ENCODE measurements at places on chromosomes 1 and 21. TPM values are rescaled to one million over a fixed set of nuclear protein-coding genes. Genes with fewer than 3 reads are reported as not detected.

- no peak for DNase-seq
Measured at GRCh38 chr1:153586347-153586746, 20.7 kb upstream of the S100A2 start.

DNA sequence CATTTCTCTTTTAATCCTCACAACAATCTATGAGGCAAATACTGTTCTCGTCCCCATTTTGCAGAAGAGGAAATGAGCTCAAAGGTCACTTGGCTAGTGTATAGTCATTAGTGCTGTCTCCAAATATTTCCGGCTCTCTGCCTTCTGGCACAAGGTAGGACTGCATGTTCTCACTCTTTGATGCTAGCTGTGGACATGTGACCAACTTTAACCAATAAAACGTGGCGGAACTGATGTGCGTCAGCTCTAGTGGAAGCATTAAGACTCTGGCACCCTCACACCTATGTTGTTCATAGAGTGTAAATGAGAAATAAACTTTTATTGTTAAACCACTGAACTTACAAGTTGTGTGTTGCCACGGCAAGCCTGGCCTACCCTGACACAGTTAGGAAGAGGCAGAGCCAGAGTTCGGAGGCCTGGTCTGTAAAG lies 5.0 kb upstream of the KIF21B start:
- DNase-seq: no peak

DNA sequence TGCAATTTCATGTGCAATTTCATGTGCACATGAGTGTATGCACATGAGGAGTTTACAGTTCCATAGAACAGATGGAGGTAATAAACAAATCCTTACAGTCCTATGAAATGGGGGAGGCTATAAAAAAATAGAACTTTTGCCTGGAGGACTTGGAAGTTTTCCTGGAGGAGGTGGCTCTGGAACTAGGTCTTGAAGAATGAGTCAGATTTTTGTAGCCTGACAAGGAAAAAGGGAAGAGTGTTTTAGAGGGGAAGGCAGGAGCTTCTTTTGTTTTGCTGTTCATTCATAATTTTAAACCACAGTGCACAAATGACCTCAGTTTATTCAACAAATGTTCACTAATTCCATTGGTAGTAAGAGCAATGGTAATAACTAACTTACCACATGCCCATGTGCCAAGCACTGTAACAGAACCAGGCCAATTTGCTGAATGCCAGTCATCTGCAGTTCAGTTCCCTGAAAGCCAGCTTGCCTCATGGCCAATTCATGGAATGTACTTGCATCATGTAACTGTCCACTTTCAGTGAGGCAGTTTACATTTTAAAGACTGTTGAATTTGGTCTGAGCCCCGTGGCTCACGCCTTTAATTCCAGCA lies 2.7 kb downstream of the DIO1 start:
- no peak for DNase-seq

- DNase-seq: no peak
Measured at GRCh38 chr1:45172005-45172404, 34.4 kb downstream of the ZSWIM5 start.

GRCh38 chr1:92854101-92854785 lies 22.4 kb downstream of the RPL5 start:
- no peak for DNase-seq

DNA sequence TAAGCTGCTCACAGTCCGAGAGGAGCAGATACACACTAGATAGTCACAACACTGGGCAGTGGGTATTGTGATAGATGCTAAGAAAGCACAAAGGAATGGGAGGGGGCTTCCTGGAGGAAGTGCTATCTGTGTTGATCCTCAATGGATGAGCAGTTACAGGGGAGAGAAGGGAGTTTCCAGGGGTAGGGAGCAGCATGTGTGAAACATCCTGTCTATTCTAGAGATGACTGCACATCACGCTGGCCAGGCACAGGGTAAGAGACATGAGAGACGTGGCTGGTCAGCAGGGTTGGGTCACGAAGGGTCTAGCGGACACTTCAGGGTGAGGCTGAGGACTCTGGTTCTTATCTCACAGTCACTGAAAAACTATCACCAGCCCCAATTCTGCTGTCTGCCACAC lies 235.2 kb downstream of the TRABD2B start:
- no peak for DNase-seq

DNA sequence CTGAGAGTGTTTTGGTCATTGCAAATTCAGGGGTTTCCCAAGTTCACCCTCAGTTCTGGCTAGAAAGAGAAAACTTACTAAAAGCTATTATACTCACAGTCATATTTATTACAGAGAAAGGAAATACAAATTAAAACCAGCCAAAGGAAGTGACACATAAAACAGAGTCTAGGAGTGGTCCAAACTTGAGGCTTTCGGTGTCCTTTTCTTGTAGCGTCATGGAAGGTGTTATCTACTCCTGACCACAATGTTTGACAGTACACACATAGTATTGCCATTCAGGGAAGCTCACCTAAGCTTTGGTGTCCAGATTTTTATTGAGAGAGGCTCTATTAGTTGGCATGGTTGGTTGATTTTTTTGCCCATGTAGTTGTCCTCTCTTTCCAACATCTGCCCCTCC lies 59.0 kb downstream of the SLC35A3 start:
- DNase-seq: no peak

GRCh38 chr1:97538113-97538512 lies 382.7 kb downstream of the DPYD start:
- no peak for DNase-seq

DNA sequence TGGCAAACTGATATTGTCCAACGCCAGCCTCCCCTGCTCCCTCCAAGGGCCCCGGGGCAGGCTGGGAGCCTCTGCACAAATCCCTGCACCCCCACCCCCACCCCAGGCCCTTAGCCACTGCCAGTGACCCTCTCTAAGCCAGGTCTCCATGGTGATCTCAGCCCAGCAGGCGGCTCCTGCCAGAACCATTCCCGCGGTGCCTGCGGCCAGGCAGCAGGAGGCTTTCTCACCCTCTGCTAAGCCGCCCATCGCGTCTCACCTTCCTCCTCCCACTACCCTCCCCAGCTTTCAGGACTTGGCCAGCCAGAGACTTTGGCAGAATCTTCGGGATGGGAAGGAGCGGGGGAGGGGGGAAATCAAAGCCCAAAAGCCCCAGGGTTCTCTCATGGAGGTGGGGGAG lies 46.8 kb upstream of the WASF2 start:
- no peak for DNase-seq

DNA sequence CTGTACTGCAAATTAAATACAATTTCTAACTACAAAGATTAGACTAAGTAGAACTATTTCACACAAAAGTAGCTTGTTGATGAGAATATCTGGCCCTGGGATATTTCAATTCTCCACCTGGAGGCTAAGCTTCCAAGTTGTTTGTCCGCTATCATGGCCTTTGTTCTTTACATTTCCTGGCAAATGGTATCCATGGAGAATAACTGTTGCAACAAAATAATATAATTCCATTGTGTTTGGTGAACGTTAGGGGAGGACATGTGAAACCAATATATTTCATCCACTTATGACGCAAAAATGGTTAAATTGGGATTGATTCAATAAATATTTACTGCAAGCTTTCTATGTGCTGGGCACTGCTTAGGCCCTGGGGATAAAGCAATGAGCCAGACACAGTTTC lies 565.4 kb downstream of the PTPRC start:
- no peak for DNase-seq

DNA sequence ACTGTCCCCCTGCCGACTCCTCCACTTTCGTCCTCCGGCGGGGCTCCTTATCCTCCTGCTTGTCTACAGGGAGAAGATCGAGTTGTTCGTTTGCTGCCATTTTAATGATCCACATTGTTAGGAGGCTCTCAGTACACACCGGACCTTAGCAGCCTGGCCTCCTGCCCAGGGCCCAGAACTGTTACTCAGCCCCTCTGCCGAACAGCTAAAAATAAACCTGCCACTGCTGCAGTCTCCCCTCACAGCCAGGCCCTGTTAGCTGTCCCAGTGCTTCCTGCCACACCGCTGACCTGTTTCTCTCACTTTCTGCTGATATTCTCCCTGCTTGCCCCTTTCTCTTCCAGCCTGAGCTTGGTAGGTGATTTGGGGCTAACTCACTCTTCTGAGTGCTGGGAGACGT lies 8.3 kb downstream of the MAPKAPK2 start:
- no peak for DNase-seq

- DNase-seq: no peak
Measured at GRCh38 chr1:26854906-26855305, 8.0 kb upstream of the SFN start.

GRCh38 chr1:244076740-244077139 lies 25.7 kb downstream of the ZBTB18 start:
- DNase-seq: no peak

GRCh38 chr1:208820580-208821212 lies 576.5 kb upstream of the PLXNA2 start:
- DNase-seq: no peak

DNA sequence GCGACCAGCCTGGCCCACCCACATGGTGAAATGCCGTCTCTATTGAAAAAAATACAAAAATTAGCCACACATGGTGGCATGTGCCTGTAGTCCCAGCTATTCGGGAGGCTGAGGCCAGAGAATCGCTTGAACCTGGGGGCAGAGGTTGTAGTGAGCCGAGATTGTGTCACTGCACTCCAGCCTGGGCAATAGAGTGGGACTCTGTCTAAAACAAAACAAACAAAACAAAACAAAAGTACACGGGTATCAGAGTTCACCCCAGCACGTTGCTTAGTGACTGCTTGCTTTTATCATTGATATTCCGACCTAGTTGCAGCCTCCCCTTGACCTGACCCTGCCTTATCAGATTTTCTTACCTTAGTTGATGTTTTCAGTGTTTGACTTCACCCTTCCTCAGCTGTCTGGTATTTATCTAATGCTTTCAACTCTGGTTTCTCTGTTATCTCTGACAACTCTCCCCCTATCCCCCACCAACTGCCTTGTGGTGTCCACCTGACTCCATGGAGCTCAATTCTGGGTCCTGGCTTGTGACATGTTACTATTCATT lies 5.1 kb downstream of the TLCD4 start:
- no peak for DNase-seq

- DNase-seq: no peak
Measured at GRCh38 chr1:224488806-224489499, 54.4 kb upstream of the WDR26 start.

- DNase-seq: no peak
Measured at GRCh38 chr1:100631015-100631551, 88.5 kb upstream of the VCAM1 start.

DNA sequence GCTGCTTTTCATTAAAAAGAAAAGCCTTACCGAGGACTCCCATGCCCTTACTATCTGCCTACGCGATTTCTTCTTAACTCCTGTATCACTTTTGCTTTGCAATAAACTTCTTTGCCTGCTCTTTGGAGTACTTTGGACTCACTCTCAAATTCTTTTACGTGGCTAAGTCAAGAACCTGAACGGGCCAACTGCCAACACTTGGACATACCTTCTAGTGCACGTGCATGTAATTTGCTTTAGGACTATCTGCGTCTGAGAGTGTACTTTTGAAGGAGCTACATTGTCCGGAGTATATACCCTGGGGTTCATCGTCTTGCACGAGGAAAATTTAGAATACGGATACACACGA lies 3.6 kb upstream of the OTUD3 start:
- no peak for DNase-seq

The RNU1-2 gene
- total RNA-seq: under 0.01 TPM

The REN gene
- total RNA-seq: 0.38 TPM

The ARHGAP30 gene
- 4.9 TPM for total RNA-seq

The AMY1C gene
- not detected for total RNA-seq

The CYP4Z1 gene
- total RNA-seq: 0.19 TPM

The FCRL6 gene
- total RNA-seq: not detected

The UTS2 gene
- not detected for total RNA-seq

The OTUD7B gene
- 9.4 TPM for total RNA-seq

The KCNA3 gene
- 0.34 TPM for total RNA-seq

The VHLL gene
- total RNA-seq: not detected

All from esophagus squamous epithelium (tissue), 5 donors.